Neural cell (in vitro differentiated cells): ENCODE measurements at places on chromosomes 13 and 19. TPM values are rescaled to one million over a fixed set of nuclear protein-coding genes. Genes with fewer than 3 reads are reported as not detected.

Gene ZNF555
- 6.5 and 8.6 TPM in 2 replicates for polyA plus RNA-seq

Gene ZNF729
- 0.09 TPM in 1 of 2 replicates, not detected in the other for polyA plus RNA-seq

Gene PNMA8B
- 9.9 and 10.1 TPM in 2 replicates for polyA plus RNA-seq

Gene LHFPL6
- polyA plus RNA-seq = 36.3 and 38.7 TPM in 2 replicates

Gene TPGS1
- 79.6 and 83.2 TPM in 2 replicates for polyA plus RNA-seq

Gene LIG4
- polyA plus RNA-seq = 28.8 and 32.3 TPM in 2 replicates

Gene ATP4A
- 0.34 TPM in 1 of 2 replicates, not detected in the other for polyA plus RNA-seq

Gene SEMA6B
- 21.6 and 27.1 TPM in 2 replicates for polyA plus RNA-seq

Gene ZNF846
- polyA plus RNA-seq = 7.4 and 10.0 TPM in 2 replicates

Gene SHC2
- polyA plus RNA-seq = 75.8 and 81.2 TPM in 2 replicates
